ENCODE measurements at places on chromosomes 5 and 9.

- no peak for DNase-seq
These were observed 102.2 kb downstream of the SNX18 start for GRCh38 chr5:54619731-54620130.

GRCh38 chr9:127092041-127092608, 30.3 kb downstream of the ANGPTL2 start:
- no peak for DNase-seq

DNA sequence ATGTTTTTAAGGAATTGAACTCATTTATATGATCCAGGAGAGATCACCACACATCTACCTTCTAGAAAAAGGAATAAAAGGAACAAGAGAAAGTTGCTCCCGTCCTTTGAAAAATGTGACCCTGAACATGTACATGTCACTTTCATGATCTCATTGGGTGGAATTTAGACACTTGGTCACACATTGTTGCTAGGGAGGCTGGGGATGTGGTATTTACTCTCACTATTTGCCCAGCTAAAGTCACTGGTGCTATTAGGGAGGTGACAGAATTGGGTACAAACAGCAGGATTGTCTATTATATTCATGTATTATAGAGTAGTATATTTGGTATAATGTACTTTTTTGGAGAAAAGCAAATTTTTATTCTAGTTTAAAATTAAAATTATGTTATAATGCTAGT, 2.1 kb upstream of the CDH10 start:
- DNase-seq: no peak

- no peak for DNase-seq
These were observed 45.0 kb upstream of the SLC28A3 start for GRCh38 chr9:84385386-84386040.

GRCh38 chr9:29775491-29775890, 2202.2 kb upstream of the C9orf72 start:
- DNase-seq: no peak

GRCh38 chr5:20974426-20974825, 986.4 kb upstream of the CDH18 start:
- no peak for DNase-seq

DNA sequence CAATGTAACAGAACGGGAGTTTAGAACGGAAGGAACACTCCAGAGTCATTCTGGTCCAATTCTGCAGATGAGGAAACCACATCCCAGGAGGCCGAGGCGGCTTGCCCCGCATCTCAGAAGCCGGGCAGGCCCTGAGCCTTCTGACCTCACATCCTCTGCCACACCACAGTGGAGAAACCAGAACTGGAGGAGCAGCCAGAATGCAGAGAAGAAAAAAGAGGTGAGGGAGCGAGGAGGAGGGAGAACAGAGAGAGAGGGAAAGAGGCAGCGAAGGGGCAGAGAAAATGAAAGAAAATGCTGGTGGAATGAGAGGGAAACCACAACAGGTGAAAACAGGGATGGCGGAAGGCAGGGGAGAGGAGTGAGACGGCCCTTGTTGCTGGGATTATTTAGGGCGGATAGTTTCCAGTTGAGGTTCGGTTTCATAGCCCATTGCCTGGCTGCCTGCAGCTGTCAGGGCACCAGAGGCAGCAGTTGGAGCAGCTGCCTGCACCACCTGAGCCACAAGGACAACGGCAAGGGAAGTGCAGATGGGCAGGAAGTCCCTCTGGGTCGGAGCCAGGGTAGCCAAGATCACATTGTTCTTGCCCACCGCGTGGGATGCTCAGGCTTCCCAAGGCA, at the start of gene HMHB1:
Gene HMHB1, plus strand, starts transcription at position 77 of the 621 bp plus-strand sequence.
- DNase-seq: no peak

- DNase-seq: no peak
These were observed 16.2 kb downstream of the ENHO start for GRCh38 chr9:34506623-34507022.

DNA sequence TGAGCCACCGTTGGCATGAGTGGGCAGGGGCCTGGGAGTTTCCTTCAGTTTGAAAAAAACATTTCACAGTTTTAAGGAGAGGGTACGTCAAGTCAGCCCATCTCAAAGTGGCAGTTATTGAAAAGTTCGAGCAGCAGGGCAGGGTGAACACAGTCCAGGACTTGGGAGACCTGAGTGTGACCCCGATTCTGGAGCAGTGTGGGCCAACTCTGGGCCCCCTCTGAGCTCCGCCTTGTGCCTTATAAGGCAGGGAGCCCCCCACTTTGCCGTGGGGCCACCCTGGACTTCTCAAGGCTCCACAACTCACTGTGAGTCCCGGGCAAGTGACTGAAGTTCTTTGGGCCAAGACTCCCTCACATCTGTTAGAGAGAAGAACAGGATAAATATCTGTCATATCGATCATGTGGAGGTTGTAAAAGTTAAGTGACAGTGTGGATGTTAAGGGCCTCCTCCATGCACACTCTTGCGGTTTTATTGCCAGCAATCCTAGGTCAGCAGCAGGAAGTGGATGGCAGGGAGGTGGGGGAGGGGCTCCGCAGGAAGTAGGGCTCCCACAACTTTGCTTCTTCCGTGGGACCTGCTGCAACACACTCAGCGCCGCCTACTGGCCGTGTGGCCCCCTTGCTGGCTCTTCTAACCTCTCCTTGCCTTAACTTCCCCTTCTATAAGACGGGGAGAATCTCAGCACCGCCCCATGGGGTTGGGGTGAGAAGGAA, 38.4 kb downstream of the HRH2 start:
- peak; percentile 61 for DNase-seq

GRCh38 chr9:71628247-71628646, 140.1 kb downstream of the CEMIP2 start:
- DNase-seq: no peak

- no peak for DNase-seq
These were observed 9.9 kb upstream of the B4GALT1 start for GRCh38 chr9:33177086-33177485.

DNA sequence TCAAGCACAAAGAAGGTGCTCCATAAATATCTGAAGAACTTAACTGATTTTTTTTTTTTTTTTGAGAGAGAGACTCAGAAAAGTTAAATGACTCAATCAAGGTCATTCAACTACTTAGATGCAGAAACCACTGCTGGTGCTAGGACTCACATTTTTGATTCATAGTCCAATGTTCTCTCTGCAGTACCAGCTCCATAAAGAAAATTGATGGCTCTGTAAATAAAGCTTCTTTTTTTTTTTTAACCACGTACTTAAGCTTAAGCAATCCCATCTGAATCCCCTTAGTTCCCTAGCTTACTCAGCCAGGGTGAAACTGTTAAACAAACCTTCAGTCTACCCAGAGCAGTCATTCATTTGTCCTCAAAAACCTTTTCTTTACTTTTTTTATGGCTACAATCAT, 657.0 kb upstream of the WWC1 start:
- no peak for DNase-seq

DNA sequence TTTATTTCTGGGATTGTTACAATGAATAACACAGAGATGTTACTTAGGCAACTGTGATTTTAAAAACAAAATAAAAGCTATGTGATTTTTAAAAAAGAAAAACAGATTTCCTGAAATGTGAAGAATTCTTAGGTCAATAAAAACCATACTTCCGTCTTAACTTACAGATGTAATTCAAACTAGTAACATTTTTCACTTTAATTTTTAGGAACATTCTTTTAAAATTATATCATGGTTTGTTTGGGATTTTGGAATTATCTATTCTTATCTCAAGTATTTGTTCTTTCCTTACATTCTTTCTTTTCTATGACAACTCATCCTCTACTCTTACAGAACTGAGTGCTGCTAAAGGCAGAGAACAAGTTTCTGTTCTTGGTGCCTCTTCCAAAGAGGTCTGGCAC, 159.5 kb downstream of the RAPGEF6 start:
- no peak for DNase-seq

DNA sequence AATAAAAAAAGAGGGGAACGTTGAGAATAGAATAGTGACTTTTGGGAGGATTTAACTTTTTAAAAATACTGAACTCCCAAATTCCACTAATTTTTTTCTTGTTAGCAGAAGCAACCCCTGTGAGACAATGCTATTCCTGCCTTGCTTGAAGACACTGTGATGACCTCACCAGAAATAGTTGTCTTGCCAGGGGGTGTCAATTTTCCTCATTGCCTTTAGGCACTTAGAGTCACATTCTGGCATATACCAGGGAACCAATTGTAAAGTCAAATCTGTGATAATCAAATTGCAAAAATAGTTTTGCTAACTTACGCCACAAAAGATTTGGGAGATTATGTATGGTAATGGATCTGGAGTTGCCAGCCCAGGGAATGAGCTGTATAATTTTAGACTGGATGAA, 42.8 kb upstream of the RPS23 start:
- DNase-seq: no peak

- DNase-seq: no peak
These were observed 827.6 kb upstream of the ACO1 start for GRCh38 chr9:31556667-31557463.

DNA sequence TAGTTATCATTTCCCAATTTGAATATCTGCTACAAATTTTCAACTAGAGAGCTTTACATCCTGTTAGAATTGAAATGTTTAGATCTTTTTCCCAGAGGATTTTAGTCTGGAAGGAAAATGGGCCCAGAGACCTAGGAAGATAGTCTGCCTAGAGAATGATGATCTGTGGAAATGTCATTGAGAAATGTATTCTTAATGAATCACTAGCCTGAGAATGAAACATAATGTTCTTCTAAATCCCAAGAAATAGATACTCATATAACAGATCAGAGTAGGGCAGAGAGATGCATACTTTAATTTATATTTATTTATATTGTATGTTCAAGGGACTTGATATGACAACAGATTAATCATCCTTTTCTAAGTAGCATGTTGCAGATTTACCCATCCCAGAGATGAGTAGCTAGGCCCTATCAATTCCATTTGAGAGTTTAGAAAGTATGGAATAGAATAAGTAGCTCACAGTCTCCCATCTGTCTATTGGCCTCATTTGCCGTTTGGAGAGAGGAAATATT, 25.1 kb upstream of the SLC44A1 start:
- no peak for DNase-seq

- no peak for DNase-seq
These were observed 127.1 kb downstream of the TAF11L14 start for GRCh38 chr5:17761326-17761725.

DNA sequence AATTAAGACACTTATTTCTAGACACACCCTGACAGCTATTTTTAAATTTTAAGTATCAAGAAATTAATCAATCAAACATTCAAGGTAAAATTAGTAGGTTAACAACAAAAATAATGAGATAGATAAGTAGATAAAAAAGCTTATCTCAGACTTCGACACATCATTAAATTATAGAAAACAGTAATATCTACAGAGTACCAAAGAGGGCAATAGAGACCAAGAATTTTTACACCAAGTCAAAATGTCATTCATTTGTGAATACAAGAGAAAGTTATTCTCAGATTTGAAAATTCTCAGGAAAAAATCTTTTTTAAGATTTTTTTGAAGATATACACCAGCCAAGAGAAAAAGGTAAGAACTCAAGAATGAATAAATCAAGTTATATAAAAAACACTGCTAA, 445.6 kb downstream of the ACTL7B start:
- no peak for DNase-seq

- DNase-seq: no peak
These were observed 451.8 kb upstream of the PTGER4 start for GRCh38 chr5:40227931-40228330.

- no peak for DNase-seq
These were observed at the start of gene MCIDAS for GRCh38 chr5:55226934-55227663. Gene MCIDAS, minus strand, starts transcription at chr5:55227315. Its CDS starts 177 bp downstream, at chr5:55227138.

DNA sequence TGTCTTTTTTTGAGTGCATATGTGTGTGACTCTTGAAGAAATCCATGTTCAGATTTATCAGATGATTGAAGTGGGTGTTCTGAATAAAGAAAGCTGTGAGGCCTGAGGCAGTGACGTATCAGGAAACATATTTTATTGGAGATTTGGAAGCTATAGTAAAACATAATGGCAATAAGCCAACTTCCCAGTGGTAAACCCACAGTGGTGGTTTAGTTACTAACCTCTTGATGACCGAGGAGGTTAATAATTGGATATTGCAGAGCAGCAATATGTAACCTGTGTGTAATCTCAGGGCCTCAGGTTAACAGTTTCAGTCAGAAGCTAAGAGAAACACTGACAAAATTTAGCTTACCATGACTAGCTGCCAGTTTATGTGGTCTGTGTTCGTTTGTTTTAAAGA, 6.9 kb downstream of the RGMB start:
- no peak for DNase-seq

DNA sequence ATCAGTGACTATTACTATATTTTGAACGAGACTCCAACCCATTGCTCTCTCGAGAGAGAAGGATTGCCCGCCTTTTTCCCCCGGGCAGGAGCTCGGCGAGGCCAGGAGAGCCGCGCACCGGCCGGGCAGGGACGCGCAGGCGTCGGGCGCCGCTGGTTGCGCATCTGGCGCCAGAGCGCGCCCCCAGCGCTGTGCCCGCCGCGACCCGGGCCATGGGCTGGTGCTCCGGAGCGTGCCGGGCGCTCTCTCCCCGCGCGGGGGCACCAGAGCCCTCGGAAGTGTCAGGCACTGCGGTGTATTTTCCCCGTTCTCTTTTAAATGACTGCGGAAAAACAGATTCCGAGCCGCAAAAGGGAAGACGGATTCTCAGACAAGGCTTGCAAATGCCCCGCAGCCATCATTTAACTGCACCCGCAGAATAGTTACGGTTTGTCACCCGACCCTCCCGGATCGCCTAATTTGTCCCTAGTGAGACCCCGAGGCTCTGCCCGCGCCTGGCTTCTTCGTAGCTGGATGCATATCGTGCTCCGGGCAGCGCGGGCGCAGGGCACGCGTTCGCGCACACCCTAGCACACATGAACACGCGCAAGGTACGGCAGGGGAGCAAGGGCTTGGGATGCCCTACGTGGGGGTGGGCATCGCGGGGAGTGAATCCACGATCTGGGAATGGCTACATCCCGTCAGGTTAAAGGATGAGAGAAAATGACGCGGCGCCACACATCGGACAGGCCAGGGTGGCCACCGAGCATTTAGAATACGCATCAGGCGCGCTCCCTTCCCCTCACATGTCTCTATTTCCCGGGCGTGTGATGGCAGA, 1.1 kb upstream of the NTRK2 start:
- no peak for DNase-seq

GRCh38 chr9:125755340-125755739, 8.2 kb downstream of the PBX3 start:
- DNase-seq: no peak

- no peak for DNase-seq
These were observed 41.1 kb downstream of the LURAP1L start for GRCh38 chr9:12815888-12816287.

All from stimulated activated CD4-positive, alpha-beta T cell treated with anti-CD3 and anti-CD28 coated beads, Interleukin-12 subunit alpha, Interleukin-12 subunit beta, amount 100 ng/mL, for 24 hours (primary cell).